Kidney (tissue), 22 donors: ENCODE measurements at places on chromosomes 2 and 18. TPM values are rescaled to one million over a fixed set of nuclear protein-coding genes. Genes with fewer than 3 reads are reported as not detected.

- DNase-seq = no peak
Observed at GRCh38 chr2:145065342-145065741, 545.4 kb upstream of the ZEB2 start.

- peak; percentile 76 for DNase-seq
Observed at GRCh38 chr2:102505290-102505689, 32.3 kb downstream of the SLC9A4 start.

DNA sequence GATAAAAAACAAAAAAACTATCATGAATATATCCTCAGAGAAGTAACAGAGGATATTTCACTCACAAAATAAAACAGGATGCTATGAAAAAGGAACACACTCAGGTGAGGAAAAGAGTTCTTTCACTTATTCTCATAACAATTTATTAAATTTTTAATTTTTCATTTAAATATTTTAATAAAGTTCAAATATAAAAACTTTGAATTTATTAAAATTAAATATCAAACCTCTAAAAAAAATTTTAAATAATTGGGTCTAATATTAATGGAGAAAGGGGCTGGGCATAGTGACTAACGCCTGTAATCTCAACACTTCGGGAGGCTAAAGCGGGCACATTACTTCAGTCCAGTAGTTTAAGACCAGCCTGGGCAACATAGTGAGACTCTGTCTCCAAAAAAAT is 10.1 kb downstream of the THADA start:
- no peak for DNase-seq

- no peak for DNase-seq
Observed at GRCh38 chr2:28802975-28803429, 7.6 kb upstream of the SPDYA start.

DNA sequence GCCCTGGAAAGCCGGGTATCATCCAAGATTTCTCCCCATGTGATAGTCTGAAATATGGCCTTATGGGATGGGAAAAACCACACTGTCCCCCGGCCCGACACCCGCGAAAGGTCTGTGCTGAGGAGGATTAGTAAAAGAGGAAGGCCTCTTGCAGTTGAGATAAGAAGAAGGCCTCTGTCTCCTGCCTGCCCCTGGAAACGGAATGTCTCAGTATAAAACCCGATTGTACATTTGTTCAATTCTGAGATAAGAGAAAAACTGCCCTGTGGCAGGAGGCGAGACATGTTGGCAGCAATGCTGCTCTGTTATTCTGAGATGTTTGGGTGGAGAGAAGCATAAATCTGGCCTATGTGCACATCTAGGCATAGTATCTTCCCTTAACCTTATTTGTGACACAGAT is 26.8 kb downstream of the RUFY4 start:
- no peak for DNase-seq

CAPN14 gene
- 0.22 TPM for polyA plus RNA-seq

GRCh38 chr2:127596311-127597045 is 49.5 kb upstream of the GPR17 start:
- DNase-seq = no peak

GRCh38 chr2:96374211-96374951 is 38.8 kb downstream of the NCAPH start:
- DNase-seq = no peak

DNA sequence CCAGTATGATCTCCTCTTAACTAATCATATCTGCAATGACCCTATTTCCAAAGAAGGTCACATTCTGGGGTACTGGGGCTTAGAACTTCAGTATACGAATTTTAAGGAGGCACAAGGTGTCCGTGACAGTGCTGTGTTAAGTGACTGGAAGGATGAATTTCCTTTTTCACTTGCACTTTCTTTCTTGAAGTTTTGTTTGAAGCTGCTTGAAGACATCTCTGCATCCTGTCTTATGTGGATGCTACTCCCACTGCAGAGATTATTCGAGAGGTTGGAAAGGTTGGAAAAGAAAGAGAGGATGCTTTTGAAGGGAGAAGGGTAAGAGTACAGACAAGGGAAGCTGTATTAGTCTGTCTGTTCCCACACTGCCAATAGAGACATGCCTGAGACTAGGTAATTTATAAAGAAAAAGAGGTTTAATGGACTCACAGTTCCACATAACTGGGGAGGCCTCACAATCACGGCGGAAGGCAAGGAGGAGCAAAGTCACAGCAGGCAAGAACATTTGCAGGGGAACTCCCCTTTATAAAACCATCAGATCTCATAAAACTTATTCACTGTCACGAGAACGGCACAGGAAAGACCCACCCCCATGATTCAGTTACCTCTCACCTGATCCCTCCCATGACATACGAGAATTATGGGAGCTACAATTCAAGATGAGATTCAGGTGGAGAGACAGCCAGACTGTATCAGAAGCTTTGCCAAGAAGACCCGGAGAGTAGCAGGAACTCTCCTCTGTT is 3.6 kb upstream of the RNF144A start:
- no peak for DNase-seq

- peak; percentile 90 for DNase-seq
Observed at GRCh38 chr18:61581578-61582201, 248.5 kb downstream of the CDH20 start.

- no peak for DNase-seq
Observed at GRCh38 chr2:99780276-99780675, 290.5 kb upstream of the REV1 start.

DNA sequence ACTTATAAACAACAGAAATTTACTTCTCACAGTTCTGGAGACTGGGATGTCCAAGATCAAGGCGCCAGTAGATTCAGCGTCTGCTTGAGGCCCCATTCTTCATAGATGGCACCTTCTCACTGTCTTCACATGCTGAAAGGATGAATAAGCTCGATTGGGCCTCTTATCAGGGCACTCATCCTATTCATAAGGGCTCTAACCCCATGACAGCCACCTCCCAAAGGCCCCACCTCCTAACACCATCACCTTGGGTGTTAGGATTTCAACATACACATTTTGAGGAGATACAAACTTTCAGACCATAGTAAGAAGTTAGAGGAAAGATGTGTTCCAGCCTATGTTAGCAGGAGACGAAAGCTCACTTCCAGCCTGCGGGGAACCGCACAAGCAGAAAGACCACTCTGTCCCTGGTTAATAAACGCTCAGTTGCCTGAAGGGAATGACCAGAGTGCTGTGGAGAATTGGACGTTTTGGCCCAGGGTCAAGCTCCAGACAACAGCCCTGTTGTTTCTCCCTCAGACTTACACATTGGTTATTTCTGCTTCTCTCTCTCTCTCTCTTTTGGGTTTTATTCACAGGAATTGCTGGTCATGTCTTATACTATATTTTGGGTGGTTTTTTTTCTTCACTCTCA is 90.3 kb downstream of the MAPRE2 start:
- DNase-seq = no peak

ST6GAL2 gene
- polyA plus RNA-seq = 0.22 TPM

DNA sequence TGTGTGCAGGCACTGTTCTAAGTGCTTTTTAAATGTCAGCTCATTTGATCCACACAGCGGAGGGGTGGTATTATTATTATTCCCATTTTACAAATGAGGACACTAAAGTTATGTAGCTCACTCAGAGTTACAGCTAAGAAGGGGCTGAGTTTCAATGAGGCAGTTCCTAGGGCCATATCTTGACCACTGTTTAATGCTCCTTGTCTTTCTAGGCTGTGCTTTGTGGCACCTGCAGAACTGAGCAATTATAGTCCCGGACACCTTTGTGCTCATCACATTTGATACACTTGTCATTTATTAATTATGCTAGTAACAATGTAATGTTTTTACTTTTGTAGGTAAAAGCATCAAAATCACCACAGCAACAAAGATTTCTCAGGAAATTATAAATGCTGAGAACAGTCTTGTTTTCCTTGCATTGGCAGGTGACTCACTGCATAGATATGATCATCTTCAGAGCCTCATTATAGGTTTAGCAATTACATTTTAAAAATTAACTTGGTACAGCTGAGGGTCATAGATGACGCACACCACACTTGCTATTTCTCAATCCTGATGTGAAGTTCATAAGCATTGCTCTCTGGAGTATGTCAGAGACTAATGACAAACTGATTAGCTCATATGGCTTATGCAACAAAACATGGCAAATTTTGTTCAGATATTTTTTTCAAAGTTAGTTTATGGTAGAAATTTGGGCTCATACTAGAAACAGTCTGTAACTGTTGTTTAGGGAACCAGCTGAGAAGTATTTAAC is 366.8 kb downstream of the TGIF1 start:
- peak; percentile 55 for DNase-seq

DNA sequence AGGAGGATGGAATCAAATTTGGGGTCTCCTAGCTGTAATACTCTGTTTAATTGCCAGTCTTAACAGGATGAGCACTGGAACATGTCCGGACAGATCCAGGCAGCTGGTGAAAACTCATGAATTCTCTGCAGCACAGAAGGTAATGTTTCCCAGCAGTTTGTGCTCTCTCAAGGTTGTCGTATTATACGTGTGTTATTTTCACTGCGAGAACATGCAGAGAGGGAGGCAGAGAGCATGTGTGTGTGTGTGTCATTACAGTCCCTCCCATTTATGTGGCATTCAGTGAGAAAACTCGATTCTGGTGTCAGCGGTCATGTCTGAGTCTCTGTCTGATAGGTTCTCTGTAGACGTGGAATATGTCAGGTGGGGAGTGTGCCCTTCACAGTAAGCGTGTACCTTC is 150.2 kb upstream of the POU3F3 start:
- no peak for DNase-seq

DNA sequence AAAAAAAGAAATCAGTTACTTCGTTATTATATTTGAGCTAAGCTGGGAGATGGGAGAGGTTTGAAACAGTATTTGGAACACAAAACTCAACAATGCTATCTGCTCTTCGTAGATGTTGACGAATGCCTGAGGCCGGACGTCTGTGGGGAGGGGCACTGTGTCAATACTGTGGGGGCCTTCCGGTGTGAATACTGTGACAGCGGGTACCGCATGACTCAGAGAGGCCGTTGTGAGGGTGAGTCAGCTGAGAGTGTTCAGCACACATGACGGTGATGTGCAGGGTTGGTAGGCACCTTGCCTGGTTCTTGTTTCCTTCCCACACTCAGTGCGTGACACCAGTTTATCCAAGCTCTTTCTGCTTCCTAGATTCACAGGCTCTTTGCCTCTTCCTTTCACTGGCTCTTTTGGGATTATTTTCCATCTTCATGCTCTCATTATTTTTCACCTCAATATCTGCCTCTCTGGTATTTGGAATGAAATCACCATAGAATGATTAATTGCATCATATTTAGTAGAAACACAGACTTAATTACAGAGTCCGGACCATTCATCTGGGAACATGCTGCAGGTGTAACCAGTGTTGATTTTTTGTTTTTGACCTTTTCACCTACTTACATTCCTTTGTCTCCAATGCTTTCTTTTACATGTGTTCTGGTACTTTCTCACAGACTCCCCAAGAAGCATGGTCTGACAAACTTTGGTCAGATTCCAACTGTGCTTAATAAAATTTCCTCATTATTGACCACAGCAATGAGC is 200.6 kb upstream of the RASGRP3 start:
- peak; percentile 21 for DNase-seq

GRCh38 chr2:8116661-8117060 is 565.2 kb upstream of the ID2 start:
- no peak for DNase-seq

GRCh38 chr2:233140077-233140585 is 80.0 kb downstream of the INPP5D start:
- no peak for DNase-seq

DNA sequence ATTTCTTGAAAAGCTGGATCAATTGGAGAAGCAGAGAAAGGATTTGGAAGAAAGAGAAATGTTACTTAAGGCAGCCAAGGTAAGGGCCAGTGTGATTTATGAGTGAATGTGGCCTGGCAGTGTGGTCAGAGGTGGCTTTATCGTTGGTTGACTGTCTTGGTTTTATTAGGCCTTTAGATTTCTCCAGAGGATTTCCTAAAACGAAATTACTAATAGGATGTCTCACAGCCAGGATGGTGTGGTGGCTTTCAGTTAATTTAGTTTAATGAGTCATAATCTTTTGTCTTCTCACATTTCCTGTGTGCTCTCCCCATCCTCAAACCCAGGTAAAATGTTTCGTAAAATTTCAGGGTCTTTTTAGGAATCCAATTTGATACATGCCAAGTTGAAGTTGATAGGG is 100.8 kb downstream of the TAF4B start:
- no peak for DNase-seq

CHAC2 gene
- polyA plus RNA-seq = 3.7 TPM

- DNase-seq = peak; percentile 65
Observed at GRCh38 chr2:10932345-10933151, 20.8 kb downstream of the KCNF1 start.
